Glomerular endothelial cell (primary cell): ENCODE measurements at places on chromosomes 4 and X. TPM values are rescaled to one million over a fixed set of nuclear protein-coding genes. Genes with fewer than 3 reads are reported as not detected.

DNA sequence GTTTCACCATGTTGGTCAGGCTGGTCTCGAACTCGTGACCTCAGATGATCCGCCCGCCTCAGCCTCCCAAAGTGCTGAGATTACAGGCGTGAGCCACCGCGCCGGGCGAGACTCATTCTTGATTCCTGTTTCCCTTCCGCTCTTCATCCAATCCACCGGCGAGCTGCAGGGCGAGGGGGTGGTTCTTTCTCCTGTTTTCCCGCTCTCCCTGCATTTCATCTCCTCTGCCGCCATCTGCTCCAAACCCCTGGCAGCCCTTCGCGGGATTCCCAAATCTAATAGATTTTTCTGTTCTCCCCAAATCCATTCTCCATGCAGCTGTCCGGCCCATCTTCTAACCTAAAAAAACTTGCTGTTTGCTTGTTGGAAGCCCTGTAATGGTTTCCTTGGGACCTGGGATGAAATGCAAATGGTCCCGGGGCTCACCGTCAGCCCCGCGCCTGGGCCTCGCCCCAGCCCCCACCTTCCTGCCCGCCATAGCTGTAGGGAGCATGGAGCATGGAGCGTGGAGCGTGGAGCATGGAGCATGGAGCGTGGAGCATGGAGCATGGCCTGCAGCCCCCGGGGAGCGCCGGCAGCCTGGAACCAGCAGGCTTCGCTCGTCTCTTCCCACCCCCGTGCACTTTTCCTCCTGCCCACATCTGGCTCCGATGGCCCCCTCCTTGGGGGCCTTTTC is 1.1 kb downstream of the ZFP42 start:
- DNase-seq, result no peak

DNA sequence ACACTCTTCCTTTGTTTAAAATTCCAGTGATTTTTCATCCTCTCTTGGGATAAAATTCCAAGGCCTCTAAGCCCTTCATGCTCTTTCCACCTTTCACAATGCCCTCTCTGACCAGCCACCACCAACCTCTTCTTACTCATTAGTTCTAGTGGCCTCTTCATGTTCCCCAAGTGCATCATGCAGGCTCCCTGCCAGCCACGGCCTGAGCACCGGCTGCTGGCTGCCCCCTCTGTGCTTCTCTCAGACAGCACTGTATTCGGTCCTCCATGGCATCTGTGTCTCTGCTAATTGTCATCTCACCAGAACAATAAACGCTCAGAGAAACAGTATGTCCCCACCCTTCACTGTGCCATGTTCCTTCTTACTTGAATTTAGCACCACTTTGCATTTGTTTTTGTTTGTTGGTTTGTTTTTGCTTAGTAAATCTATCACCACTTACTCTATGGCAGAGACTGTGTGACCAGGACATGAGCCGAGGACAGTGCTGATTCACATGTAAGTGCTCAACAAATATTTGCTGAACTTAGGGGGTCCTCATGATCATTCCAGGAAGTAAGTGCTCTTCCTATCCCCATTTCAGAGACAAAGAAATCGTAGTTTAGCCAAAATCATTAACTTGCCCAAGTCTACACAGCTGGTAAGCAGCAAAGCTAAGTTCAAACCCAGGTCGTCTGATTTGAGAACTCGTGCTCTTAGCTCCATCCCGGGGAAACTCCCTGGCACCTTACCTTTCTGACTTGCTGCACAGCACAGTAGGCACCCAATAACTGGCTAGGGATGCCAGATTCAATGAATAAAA is 77.1 kb upstream of the UCP1 start:
- no peak for DNase-seq

DNA sequence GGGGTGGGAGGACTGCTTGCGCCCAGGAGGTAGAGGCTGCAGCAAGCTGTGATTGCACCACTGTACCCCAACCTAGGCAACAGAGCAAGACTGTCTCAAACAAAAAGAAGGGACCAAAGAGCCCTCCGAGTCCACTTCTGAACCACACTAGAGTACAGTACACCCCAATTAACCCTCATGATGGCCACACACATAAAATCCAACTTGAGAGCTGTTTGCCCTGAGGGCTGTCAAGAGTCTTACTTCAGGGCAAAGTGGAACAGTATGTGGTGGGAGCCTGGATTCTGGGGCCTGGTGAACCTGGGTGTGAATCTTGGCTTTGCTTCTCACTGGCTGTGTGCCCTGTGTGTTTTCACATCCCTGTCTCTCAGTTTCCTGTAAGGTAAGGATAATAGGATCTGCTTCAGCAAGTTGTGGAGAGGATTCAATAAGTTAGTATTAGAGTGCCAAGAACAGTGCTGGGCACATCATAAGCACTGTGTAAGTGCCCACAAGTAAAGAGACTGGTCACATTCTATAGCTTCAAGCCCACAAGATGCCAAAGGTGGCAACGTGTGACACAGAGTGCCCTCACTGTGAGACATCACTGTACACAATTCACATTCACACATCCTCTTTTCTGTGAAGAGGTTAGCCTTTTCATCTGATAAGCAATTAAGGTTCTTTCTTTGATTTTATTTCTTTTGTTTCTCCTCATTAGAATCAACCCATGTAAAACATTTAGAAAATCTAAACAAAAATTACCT is 52.1 kb downstream of the LEF1 start:
- DNase-seq, result no peak

Gene MAGEC2
- total RNA-seq, result not detected in 2 replicates

Gene MED14
- total RNA-seq, result 22.4 and 33.3 TPM in 2 replicates
